ENCODE measurements at places on chromosomes 5 and 9.

- DNase-seq: no peak
Measured at GRCh38 chr9:1125741-1126140, 75.6 kb downstream of the DMRT2 start.

DNA sequence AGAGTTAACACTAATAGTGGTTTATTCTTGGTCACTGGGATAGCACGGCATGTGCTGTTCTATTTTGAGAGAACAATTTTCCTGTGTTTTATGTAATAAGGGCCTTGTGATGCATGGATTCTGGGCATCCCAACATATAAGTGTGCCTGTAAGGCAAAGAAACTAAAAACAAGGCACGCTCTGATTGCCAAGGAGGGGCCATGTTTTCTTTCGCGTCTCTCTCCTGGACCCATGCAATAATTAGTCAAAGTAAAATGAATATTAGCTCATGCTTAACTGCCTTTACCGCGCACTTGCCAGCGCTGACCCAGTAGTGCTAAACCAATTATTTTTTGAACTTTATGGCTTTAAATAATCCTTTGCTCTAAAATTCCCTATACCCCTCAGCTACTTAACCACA lies 140.9 kb downstream of the PSAT1 start:
- DNase-seq: no peak

DNA sequence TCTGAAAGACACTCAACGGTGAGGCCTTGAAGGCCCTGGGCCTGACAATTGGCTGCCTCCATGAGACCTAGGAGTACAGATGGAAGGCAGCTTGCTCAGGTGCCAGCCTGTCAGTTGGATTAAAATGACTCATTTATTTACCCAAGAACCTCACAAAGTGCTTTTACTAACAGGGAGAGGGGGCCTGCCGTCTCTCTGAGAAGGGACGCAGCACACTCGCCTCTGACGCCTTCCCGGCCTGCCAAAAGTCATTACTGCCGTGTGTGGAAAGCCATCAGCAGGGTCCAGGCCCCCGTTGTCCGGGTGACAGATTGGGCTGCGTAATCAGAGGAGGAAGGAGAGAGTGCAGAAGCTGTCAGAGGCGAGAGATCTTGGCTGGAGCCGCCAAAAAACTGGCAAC lies 32.4 kb downstream of the DDX31 start:
- no peak for DNase-seq

- no peak for DNase-seq
Measured at GRCh38 chr5:138685193-138685745, 68.0 kb upstream of the CTNNA1 start.

DNA sequence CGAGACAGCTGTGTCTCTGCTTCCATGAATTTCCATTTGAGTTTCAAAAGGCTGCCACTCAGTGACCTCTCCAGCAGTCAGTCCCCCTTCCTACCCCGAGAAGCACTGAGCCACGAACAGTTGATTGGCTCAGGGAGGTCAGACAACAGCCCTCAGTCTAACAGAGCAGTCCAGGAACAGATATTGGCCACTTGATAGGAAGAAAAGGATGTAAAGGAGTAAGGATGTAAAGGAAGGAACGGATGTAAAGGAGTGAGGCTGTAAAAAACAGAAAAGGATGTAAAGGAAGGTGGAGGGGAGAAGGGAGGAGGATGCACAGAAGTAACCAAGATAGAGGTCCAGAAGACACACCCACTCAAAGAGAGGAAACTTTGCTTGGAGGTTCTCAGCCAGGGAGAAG lies 3.2 kb upstream of the NR4A3 start:
- DNase-seq: no peak

DNA sequence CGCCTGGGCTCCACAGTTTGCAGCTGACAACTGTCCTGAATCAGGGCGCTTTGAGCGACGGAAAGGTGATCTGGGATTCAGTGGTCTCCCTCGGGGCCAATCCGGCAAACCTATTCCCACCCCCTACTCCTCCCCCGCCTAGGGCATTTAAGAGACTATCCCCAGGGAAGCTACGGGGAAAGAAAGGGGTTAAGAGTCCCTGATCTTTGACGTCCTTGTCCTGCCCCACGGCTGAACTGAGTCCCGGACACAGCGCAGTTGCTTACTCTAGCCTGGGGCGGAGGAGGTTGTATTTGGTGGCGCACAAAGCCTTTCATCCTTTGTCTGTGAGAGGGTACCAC lies 3.4 kb downstream of the RORB start:
- DNase-seq: no peak

DNA sequence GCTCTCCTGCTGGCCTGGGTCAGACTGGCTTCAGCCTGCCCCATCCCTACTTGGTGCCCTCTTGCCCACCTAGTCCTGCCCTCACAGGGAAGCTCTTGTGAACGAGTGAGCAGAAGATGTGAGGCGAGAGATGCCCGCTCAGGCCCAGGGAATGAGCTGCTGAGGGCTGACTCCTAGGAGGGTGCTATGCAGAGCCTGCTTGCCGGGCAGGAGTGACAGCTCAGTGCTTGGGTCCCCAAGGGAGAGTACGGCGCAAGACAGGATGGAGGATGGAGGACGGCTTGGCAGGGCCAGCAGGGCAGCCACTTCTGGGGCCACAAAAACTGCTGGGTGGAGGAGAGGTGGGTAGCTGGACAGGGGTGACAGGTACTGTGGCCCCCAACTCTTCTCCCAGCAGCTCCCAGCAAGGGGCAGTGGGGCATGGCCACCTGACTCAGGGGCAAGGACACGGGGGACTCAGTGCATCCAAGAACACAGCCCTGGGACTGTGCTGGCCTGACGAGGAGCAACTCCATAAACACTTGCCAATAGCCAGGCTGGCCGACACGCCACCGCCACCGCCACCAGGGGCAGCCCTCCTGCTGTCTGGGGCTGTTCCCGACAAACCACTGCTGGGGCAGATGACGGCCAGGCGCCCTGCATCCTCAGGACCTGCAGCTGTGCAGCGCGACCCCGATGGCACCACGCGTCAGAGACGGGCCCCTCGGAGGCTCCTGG lies 55.6 kb upstream of the UBAC1 start:
- DNase-seq: no peak

DNA sequence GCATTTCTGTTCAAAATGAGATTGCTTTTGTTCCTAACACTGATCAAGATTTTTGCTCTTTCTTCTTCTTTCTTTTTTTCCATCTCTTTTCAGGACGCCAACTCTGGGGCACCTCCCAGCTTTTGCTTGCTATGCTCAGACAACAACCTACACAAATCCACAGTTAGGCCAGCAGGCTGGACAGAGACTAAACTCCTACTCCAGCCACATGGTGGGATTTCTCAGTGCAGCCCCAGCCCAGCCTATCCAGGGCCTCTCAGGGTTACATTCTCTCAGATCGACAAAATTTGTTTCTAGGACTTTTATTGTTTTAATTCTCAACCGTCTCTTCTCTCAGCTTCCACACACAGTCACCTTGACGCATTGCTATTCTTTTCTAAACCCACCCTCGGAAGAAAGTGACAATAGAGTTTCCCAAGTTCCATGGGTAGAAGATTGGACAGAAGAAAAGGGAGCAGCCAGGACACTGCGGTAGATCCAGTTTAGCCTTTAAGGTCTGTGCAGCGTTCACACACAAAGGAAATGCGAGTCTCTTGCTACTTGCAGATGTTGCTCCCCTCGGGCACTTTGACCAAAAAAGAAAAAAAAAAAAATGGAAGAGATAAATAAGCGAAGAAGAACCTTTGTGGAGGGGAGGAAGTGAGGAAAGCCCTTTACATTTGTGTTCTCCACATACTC lies 588.6 kb upstream of the GRAMD2B start:
- DNase-seq: no peak

DNA sequence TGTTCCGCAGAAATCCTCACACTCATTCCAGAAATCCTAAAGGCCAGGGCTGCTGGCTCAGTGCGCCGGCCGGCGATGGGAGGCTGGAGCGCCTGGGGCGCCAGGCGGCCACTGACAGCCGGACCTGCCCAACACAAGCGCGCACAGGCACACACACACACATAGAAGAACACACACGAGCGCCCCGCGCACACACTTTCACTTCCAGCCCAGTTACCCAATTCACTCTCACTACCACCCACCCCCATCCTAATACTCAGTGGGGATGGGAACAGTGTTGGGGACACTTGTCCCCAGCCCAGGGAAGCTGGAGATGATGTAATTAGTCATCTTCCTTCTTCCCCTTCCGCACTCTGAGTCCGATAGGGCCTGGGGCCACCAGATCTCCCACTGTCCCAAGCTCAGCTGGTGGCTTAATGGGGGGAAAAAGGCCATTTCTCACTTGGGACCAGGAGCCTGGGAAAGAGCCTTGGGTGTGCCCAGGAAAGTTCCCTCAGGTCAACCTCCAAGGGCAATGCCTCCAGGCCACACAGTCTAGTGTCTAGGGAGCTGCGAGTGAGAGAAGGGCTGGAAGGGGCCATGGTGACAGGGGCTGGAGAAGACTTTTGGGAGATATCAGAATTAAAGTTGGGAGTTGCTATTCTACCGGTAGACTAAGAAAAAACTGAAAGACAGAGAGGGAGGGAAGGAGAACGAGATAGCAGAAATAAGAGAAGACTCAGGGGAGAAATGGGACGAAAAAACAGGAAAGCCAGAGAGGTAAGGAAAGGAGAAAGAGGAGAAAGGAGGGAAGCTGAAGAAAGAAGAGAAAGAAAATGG lies 1.7 kb downstream of the EBF1 start:
- no peak for DNase-seq

DNA sequence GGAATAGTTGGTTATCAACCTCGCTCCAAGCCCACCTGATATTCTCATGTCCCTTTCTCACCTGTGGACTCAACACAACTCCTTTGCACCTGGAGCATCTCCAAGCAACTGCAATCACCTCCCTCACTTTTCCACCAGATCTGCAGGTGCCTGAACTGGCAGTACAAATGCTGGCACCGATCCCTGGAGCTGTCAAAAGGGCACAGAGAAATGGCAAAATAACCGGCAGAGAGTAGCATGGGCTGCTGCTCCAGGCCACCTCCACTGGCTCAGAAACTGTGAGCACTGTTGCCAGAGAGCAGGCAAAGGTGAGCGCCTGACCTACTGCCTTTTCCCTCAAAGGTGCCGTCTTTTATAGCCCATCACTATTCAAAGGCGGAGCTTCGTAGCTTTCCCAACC lies 14.7 kb downstream of the EQTN start:
- DNase-seq: no peak

GRCh38 chr5:7705261-7705660 lies 145.7 kb downstream of the CFAP90 start:
- DNase-seq: no peak

DNA sequence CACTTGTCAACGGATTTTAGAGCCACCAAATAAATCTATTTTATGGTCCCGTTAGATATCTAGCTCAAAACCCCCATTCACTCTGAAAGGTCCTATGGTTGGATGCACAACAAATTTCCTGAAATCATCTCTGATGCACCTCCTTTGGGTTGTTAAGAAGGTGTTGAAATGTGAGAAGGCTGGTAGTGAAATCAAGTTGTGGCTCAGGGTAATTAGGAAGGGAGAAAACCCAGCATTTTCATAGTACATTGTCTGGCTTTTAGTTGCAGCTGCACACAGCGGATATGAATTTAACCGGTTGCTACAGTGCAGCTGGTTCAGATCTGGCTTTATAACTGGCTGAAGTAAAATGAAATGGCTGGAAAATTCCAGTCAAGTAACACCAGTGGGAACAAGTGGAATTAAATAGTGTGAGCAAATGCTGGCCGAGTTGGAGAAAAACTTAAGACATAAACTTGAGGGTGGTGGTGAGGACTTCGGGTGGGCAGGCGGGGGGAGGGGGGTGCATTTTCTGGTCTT lies 17.6 kb downstream of the RGMB start:
- DNase-seq: no peak

DNA sequence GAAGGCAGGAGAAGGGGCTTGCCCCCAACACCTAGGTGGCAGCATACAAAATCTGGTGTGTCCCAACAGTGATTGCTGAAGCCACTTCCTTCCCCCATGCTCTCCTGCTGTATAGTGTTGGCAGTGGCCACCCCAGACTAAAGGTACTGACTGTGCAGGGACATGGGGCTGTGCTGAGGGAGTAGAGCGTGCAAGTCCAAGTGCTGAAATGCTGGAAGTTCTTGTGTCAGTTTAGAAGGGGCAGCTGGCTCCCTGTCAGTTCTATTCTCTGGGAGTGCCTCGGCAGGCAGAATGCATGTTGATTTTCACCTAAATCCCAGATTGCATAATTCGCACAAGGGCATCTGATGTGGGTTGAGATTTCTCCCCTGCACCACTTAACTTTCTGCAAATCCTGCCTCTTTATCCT lies 68.6 kb downstream of the GDNF start:
- no peak for DNase-seq

DNA sequence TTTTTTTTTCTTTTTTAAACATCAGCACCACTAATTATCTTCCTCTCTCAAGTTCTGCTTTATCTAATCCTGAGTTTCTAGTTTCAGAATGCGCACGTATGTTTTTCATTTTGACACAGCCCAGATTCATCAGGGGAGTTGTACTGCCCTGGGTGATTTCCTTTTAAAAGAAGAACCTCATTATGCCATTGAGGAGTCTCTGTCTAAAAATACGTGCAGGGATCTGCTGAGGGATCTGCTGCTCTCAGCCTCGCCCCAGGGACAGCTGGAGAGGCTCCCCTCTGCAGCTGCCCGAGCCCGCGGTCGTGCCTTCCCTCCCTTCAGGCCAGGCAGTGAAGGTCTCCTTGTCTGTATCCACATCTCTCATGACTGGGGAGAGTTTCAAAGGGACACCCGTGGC lies 273.1 kb downstream of the ARHGEF28 start:
- no peak for DNase-seq

- DNase-seq: no peak
Measured at GRCh38 chr9:110575169-110575568, 4.4 kb downstream of the SVEP1 start.

DNA sequence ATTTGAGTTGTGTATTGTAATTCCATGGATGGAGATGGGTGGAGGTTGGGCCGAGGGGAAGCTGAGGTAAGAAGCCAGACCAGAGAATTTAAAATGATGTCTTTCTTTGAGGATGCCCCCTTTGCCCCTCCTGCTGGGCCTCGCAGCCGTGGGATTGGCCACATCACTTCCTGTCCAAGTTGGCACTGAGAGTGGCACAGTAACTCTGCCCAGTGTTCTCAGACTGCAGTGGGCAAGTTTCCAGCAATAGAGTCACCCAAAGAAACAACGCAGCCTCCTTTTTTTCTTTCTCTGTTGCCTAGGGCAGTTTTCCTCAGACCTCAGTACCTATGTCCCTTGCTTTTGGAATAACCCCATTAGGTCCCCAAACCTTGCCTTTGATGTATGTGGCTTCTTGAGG lies 306.6 kb upstream of the DMRT1 start:
- no peak for DNase-seq

GRCh38 chr5:163535290-163535689 lies 29.9 kb downstream of the MAT2B start:
- no peak for DNase-seq

GRCh38 chr5:32276173-32276853 lies 36.4 kb downstream of the MTMR12 start:
- peak; percentile 27 for DNase-seq

GRCh38 chr5:128427921-128428320 lies 110.1 kb downstream of the FBN2 start:
- no peak for DNase-seq

GRCh38 chr5:170434966-170435605 lies 45.9 kb upstream of the KCNMB1 start:
- DNase-seq: peak; percentile 15
